ENCODE measurements at places on chromosomes 4 and X.

GRCh38 chrX:66008328-66008970, 31.4 kb downstream of the VSIG4 start:
- no peaks in the 10 kb centered on the region for H3K27me3 ChIP-seq
- no peak overlapping the region for H3K27ac ChIP-seq
- no peak overlapping the region for H3K4me3 ChIP-seq

DNA sequence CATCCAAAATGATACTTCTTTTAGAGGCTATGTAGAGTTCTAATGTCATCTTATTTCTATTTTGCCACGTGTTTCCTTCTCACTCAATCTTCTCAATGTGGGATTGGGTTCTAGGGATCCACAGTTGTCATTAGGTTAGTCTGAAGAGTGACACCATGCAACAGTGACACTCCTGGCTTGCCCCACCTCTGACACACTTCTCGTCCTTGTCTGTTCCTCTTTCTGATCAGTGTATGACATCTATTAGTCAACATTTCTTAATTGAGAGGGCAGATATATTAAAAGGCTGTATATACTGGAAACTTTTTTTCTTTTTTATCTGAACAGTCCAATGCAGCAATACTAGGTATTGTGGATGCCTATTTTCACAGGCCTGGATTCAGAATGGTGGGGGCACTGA, 67.6 kb upstream of the GYPA start:
- H3K4me3 ChIP-seq: no peak overlapping the region
- no peaks in the 10 kb centered on the region for H3K36me3 ChIP-seq
- no peak overlapping the region for H3K27ac ChIP-seq
- no peaks in the 10 kb centered on the region for H3K4me1 ChIP-seq

DNA sequence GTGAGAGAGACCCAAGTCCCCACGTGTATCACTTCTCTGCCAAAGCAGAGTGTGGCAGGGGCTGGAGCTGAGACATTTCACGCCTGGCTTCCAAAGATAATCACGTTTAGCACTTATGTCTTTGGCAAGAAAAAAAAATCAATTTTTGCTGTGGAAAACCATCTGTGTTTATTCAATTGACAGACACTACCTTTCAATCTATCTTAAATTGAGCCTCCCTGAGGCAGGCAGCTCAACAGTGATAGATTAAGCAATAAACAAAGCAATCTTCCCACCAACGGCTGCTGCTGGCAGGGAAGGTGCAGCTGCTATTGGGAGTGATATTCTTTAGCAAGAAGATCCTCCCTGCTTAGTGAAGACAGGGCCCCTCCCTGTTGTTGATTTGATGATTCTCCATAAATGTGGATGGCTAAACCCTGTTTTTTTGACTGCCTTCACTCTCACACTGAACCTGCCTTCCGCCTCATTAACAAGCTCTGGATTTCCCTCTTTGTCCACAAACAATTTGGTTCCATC, 11.6 kb upstream of the MAGEB17 start:
- DNase-seq: no peak
- H3K4me1 ChIP-seq: peaks cover 5% of the 10 kb centered on the region
- no peaks in the 10 kb centered on the region for H3K36me3 ChIP-seq
- H3K27ac ChIP-seq: no peak overlapping the region
- H3K4me3 ChIP-seq: no peak overlapping the region

DNA sequence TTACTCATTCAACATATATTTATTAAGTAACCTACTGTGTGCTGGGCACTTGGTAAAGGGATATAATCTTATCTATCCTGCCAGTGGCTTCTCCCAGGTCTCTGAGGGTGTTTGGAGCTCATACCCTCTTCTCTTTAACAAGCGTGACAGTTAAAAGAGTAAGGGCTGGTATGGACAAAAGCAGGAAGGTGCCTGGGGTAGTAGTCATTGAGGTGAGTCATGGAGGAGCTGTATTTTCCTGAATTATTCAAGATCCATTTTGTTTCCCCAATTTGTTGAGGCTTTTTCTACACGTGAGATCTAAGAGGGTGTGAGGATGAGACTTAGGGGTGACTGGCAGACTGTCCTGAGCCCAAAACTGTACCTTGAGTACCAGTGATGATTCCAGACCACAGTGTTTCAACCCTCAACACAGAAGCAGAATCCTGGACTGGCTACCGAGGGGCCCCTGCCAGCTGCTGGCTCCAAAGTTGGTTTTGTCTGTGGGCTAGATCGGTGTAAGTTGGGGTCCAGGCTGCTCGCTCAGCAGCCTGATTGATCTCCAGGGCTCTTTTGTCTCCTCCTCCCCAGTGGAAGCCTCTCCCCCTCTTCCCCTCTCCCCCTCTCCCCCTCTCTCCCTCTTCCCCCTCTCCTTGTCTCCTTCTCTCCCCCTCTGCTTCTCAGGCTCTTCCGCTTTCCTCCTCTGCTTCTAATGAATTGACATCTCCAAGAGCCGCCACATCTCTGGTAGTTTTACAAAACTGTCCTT, at the start of gene DRP2:
DRP2 (plus strand) TSS at position 671 of the 748 bp plus-strand sequence. CDS start 11,862 bp downstream, outside the sequence.
- no peaks in the 10 kb centered on the region for H3K36me3 ChIP-seq
- H3K27me3 ChIP-seq: no peaks in the 10 kb centered on the region
- no peak within 1 kb of the TSS for H3K27ac ChIP-seq
- H3K4me1 ChIP-seq: no peaks in the 10 kb centered on the region

GRCh38 chrX:150581093-150581775, 12.8 kb downstream of the MTM1 start:
- no peak for DNase-seq
- H3K4me3 ChIP-seq: no peak overlapping the region
- peaks cover 29% of the 10 kb centered on the region for H3K4me1 ChIP-seq
- H3K36me3 ChIP-seq: no peaks in the 10 kb centered on the region
- H3K27me3 ChIP-seq: no peaks in the 10 kb centered on the region

GRCh38 chr4:124044867-124045266, 648.3 kb downstream of the SPRY1 start:
- DNase-seq: no peak
- H3K27me3 ChIP-seq: no peaks in the 10 kb centered on the region
- H3K4me1 ChIP-seq: no peaks in the 10 kb centered on the region
- H3K27ac ChIP-seq: no peak overlapping the region
- no peak overlapping the region for H3K4me3 ChIP-seq

GRCh38 chr4:183485411-183486160, 19.3 kb upstream of the ING2 start:
- H3K36me3 ChIP-seq: no peaks in the 10 kb centered on the region
- DNase-seq: no peak
- no peaks in the 10 kb centered on the region for H3K4me1 ChIP-seq
- H3K27me3 ChIP-seq: no peaks in the 10 kb centered on the region

DNA sequence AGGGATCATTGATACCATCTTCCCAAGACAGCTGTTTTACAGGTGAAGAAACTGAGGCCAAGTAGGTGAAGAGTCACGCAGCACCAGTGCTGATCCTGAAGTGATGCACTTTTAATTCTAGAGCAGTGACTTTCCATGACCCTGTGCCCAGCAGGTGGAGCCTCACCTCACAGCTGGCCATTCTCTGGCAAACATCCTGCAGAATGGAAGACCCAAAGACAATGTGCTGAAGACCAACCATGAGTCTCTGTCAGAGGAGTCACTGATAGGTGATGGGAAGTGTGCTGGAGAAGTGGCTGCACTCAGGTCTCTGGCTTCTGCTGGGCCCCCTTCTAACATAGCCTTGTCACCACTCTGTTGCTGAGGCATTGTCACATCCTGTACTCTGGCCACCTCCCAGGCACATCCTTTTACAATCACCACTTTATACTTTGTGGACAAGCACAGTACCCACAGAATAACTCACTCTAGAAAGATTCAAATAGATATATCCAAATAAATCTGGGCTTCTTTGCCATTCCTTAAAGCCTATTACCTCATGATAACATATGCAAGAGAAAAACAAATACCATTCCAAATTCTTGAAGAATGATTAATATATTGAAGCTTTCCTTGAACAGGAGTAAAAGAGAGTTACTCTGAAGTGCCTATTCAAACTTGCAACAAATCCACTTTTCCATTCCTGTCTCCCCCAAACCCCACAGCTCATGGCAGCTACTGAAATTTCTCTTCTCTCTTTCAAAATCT, 64.1 kb upstream of the SCOC start:
- DNase-seq: no peak
- no peaks in the 10 kb centered on the region for H3K27me3 ChIP-seq
- H3K36me3 ChIP-seq: no peaks in the 10 kb centered on the region
- no peak overlapping the region for H3K4me3 ChIP-seq
- H3K27ac ChIP-seq: peak overlapping the region; percentile 69

- H3K27ac ChIP-seq: no peak overlapping the region
- no peak for DNase-seq
- H3K27me3 ChIP-seq: no peaks in the 10 kb centered on the region
- H3K4me3 ChIP-seq: no peak overlapping the region
- no peaks in the 10 kb centered on the region for H3K4me1 ChIP-seq
- H3K36me3 ChIP-seq: no peaks in the 10 kb centered on the region
Observed at GRCh38 chrX:134743091-134743490, 84.8 kb upstream of the PLAC1 start.

- no peaks in the 10 kb centered on the region for H3K27me3 ChIP-seq
- DNase-seq: no peak
- H3K4me1 ChIP-seq: no peaks in the 10 kb centered on the region
- no peak overlapping the region for H3K27ac ChIP-seq
Observed at GRCh38 chr4:77593993-77594392, 11.6 kb upstream of the CXCL13 start.

DNA sequence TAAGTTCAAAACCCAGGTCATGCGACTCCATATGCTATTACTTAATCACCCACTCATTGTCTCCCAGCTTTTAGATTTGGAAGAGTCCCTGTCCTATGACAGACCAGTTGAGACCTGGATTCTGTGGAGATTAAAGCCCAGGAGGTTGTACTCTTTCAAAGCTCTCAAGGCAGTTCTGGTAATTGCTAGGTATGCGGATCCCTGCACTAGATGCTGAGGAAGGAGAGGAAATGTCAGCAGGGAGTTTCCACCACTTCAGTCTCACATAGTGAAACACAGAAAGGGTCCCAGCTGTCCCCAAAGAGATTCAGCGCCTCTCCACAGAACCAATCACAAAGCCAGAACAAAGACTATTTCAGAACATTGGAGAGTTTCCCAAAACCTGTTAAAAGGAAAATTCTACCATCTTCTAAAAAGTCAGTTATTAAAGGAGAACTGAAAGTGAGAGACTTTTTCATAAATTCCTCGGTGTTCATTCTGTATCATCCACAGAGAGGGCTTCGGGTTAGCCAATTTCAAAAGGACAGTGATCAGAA, 53.4 kb downstream of the IRF2 start:
- no peak overlapping the region for H3K4me3 ChIP-seq
- H3K27ac ChIP-seq: no peak overlapping the region
- H3K4me1 ChIP-seq: peaks cover 23% of the 10 kb centered on the region
- DNase-seq: no peak

DNA sequence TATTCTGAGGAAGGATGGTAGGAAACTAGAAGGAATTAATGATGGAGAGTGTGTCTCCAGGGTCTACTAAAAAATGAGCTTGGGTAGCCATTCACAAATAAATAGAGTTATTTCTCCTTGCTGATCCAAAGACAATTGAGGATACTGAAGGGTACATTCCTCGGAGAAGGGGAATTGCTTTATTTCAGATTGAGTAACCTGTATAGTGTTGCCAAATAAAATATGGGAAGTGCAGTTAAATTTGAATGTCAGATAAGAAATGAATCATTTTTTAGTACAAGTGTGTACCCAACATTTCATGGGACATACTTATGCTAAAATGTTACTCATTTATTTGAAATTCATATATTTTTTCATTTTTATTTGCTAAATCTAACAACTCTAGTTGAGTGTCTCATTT, 16.0 kb upstream of the VSIG1 start:
- H3K36me3 ChIP-seq: no peaks in the 10 kb centered on the region
- no peak overlapping the region for H3K27ac ChIP-seq
- H3K27me3 ChIP-seq: no peaks in the 10 kb centered on the region
- H3K4me1 ChIP-seq: no peaks in the 10 kb centered on the region
- no peak for DNase-seq

DNA sequence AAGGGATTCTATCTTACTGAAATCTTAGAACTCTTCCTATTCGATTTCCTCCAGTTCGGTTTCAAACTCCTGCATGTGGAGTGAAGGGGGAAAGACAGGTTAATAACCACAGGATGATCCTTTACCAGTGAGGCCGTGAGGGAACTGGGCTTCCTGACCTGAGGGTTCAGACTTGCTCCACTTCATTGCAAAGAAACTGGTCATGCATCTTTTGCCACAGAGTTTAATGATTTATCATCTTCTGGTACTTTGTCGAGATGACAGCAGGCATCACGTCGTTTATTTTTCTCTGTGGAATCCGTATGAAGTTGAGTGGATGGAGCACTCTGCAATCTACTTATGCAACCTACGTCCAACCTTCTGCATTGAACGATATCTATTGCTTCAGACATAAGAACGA, 145.9 kb upstream of the NLGN4X start:
- no peaks in the 10 kb centered on the region for H3K27me3 ChIP-seq
- no peaks in the 10 kb centered on the region for H3K36me3 ChIP-seq
- H3K4me1 ChIP-seq: no peaks in the 10 kb centered on the region
- no peak for DNase-seq
- H3K27ac ChIP-seq: no peak overlapping the region

DNA sequence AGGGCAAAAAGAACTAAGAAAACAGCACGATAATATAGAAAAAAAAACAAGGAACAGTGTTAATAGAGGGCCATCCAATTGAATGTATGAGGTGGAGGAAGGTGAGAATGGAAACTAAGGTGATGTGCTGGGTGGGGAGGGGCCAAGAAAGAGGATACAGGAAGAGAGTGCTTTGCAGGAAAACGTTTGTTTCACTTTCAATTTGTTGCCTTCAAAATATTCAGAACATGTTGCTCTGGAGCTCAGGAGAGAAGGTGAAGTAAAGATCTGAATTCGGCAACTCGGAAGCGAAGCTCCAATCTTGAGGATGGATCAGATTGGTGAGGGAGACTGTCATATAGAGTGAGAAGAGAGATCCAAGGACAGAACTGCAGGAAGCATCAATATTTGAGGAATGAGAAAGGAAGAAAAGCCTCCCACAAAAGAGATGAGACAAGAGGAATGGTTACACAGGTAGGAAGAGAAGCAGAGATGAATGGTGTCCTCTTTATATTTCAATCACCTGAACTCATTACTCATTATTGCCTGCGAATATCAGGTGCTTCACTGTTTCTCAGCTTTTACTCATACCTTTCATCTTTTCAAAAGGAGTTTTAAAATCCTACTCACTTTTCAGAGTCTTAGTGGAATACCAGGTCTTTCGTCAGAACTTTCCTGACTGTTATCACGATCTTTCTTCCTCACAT, 14.7 kb upstream of the SEC24D start:
- no peaks in the 10 kb centered on the region for H3K27me3 ChIP-seq
- peaks cover 3% of the 10 kb centered on the region for H3K4me1 ChIP-seq
- H3K36me3 ChIP-seq: no peaks in the 10 kb centered on the region

GRCh38 chr4:111802191-111802590, 343.1 kb upstream of the FAM241A start:
- DNase-seq: no peak
- H3K4me3 ChIP-seq: no peak overlapping the region
- no peaks in the 10 kb centered on the region for H3K4me1 ChIP-seq
- peaks cover 6% of the 10 kb centered on the region for H3K27me3 ChIP-seq

DNA sequence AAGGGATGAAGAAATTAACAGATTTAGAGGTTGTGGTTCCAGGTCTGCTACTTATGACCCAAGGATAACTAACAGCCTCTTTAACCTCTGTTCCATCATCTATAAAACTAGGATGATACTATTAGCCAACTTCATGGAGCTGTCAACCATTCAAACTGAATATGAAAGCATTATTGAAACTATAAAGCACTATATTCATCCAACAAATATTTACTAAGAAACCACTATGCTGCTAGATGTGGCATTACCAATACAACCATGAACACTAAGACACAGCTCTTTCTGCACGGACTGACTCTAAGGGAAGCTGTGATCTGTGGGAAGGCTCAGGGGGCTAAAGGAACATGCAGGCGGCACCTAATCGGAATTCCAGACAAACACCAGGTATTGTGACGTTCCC, 66.0 kb downstream of the APBB2 start:
- DNase-seq: no peak
- H3K27ac ChIP-seq: peak overlapping the region; percentile 97
- H3K36me3 ChIP-seq: no peaks in the 10 kb centered on the region
- H3K4me3 ChIP-seq: no peak overlapping the region
